IMR-90 (cell line): ENCODE measurements at places on chromosomes 2 and 18. TPM values are rescaled to one million over a fixed set of nuclear protein-coding genes. Genes with fewer than 3 reads are reported as not detected.

GRCh38 chr2:199414001-199414400, 43.7 kb downstream of the SATB2 start:
- DNase-seq, result no peak

- DNase-seq, result peak; percentile 43
These were observed 624 bp downstream of the ZNF516 start for GRCh38 chr18:76494231-76495005.

GRCh38 chr2:97901862-97902261, 93.9 kb downstream of the TMEM131 start:
- DNase-seq, result no peak

DNA sequence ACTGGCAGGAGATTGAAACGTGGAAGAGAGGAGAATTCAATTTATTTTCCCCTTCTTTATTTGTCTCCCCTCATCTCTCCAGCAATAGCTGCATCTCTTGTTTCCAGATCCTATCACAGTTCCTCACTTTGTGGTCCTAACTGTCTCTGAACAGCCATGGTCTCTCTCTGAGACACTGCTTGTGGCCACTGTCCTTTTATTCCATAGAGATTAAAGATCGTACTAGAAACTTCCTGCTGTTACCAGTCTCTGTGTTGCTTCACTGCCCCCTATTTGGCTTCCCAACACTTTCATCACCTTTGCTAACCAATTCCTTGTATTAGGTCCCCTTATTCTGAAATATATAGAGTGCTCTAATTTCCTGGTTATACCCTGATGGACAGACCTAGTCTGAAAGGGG, 48.9 kb upstream of the CAVIN2 start:
- DNase-seq, result no peak

DNA sequence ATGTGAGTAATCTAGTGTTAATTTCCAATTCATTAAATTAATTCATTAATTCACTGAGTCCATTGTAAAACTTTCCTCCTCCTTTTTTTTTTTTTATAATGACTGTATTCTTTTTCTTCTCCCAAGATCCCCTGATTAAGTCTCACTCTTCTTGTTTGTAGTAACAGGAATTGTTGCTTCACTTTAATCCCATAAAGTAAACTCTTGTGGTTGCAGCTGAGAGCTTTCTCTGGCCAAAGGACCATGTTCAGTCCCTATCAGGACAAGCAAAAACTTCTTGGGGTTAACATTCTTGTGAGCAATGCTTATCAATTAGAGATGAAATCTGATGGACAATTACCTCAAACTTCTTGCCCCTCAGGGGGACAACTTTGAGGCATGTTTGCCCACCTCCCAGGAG, 400.2 kb upstream of the SPHKAP start:
- DNase-seq, result peak; percentile 12

DNA sequence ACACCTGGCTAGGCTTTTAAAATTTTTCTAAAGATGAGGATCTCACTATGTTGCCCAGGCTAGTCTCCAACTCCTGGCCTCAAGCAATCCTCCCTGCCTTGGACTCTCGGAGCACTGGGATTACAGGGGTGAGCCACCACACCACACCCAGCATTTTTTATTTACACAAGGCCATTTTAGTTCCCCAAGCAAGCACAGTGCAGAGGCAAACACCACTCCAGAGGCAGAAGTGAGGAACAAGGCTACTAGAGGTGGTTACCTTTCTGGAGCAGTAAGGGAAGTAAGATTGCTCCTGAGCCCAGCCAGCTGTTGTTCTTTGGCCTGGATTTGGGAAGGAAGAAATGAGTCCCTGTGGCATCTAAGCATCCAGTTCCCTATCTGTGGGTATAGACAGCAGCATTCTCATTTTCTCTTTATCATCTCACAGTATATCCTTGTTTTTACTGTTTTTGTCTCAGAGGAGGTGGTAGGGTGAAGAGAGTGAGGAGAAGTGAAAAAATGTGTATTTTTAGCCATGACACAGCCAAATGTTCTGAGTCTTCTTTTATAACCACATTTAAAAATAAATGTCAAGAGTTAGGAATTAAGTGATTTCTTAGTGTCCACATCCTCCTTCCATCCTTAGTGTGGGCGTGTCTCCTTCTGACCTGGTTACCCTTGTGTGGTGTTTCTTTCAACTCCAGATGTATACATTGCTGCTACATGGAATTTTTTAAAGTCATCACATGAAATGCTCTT, 10.5 kb upstream of the TTC39C start:
- DNase-seq, result peak; percentile 63

- no peak for DNase-seq
These were observed 17.1 kb downstream of the PKP4 start for GRCh38 chr2:158473719-158474392.

DNA sequence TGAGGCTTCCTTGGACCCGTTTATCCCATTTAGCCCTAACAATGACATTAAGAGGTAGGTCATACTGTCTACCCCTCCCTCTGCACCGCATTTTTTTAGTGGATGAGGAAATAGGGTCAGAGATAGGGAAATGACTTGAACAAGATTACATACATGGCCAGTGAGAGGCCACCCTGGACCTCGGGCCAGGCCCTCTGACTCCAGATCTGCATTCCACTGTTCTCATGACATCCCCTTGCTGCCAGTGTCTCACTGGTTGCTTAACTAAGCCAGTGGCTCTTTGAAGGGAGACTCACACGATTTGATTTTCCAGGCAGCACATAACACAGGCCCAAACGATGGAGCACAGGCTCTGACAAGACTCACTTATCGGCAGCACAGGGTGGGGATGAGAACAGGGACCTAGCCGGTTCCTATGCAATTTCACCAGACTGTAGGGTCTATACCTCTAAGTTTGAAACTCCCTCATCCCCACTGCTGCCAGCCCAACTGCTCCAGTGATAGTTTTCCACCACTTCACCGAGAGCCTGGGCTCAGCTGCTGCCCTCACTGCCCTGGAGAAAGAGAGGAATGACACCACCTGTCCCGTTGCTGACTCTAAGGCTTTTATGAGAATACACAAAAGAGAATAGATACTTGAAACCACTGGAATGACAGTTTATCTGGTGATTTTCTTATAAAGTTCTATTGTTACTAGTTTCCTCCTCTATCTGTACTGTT, 82.5 kb downstream of the TMEM247 start:
- DNase-seq, result no peak

GRCh38 chr2:54454548-54455130, 1.5 kb upstream of the SPTBN1 start:
- no peak for DNase-seq

GRCh38 chr2:207311316-207312005, 145.7 kb upstream of the KLF7 start:
- peak; percentile 100 for DNase-seq

IL1RL1 gene
- total RNA-seq, result under 0.01 TPM in 2 replicates

GRCh38 chr2:130720528-130720927, 8.3 kb upstream of the GPR148 start:
- no peak for DNase-seq

GRCh38 chr2:201827621-201828020, 21.3 kb downstream of the CDK15 start:
- DNase-seq, result peak; percentile 75

DNA sequence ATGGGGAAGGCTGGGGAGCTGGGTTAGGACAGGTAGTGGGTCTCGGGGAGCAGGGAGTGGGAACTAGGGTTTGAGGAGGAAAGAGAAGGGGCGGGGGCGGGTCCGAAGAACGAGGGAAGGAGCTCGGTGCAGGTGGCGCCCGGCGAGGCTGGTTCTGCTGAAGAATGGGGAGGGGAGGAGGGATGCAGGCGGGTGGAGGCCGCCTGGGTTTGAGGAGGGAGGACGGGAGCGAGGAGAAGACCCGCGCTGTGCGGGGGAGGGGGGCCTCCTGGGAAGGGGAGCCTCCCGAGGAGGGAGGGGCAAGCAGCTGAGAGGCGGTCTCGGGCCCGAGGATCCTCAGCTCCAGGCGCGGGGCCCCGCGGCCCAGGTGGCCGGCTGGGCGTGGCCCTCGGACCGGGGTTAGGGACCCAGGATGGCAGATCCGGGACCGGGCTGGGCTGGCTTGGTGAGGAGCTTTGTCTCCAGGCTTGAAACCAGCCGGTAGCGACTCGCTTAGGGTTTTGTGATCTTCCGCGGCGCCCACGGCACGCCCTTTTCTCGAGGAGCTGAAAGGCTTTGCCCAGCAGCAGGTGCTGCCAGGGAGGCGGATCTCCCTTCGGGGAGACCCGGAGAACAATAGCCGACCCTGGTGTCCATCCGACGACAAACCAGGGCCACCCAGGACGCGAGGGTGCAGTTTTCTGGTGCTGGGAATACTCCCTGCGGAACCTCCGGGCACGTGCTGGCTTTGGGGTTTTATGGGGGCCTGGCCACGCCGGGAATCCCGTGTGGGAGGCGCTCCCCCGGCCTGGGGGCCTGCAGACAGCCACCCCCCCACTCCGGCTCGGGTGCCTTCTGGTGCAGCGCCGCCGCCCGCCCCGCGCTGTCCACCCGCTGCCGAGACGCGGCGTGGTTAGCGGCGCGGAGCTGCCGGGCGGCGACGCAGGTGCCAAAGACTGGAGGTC, 1.4 kb downstream of the DPYSL5 start:
- no peak for DNase-seq

DNA sequence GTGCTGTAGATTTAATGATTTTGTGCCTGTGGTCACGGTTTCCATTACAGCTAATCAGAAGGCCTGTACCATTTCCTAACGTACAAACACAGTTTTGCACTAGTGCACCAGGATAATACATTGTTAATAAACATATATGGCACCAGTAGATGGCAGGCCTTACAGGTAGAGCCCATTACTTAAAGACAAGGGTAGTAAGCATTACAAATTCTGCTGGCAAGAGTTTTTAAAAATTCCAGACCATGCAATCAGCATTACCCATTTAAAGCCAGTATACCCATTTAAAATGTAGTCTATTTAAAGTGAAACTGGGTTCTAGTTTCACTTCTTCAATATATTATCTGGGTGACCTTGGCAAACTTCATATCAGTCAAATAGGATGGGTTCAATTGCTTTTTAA, 224.2 kb downstream of the NUP35 start:
- no peak for DNase-seq

- DNase-seq, result peak; percentile 85
These were observed 208.2 kb upstream of the ARL4C start for GRCh38 chr2:234705108-234705507.

DNA sequence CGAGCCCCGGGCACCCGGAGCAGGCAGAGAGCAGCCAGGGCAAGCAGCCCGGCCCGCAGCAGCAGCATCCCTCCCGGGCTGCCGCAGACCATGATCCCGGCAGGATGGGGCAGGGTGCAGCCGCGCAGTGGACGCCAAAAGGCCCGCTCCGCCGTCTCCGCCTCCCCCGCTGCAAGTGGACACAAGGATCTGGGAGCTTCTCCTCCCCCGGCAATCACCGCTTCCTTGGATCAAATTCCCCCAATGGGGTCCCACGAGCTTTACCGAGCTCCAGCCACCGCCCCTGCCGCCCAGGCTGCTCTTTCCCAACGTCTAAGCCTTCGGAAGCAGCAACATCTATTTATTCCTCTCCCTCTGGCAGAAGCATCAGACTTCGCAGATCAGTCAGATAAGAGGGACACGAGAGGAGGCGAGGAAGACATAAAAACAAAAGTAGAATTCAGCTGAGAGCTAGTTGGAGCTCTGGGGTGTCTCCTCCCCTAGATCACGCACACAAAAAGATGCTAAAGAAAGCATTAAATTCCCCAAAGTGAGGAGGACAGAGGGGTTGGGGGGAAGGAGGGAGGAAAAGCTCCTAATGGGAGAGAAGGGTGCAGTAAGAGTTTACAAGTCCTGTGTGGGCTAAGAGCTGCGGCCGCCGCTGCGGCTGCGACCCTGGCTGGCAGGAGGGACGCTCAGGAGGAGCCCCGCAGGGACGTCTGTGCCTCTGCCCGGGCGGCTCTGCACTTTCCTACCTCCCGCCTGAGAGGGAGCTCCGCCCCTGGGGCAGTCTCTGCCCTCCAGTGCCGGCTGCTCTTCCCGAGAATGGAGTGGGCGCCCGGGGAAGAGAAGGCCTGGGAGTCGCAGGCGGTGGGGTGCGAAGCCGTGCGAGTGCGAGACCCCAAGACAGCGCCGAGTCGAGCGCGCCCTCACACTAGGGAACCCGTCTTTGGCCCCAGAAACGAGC, at the start of gene FRZB:
Gene FRZB (minus strand): TSS at position 177 of the 946 bp plus-strand sequence. CDS start 85 bp downstream, at position 92.
- peak; percentile 73 for DNase-seq

DNA sequence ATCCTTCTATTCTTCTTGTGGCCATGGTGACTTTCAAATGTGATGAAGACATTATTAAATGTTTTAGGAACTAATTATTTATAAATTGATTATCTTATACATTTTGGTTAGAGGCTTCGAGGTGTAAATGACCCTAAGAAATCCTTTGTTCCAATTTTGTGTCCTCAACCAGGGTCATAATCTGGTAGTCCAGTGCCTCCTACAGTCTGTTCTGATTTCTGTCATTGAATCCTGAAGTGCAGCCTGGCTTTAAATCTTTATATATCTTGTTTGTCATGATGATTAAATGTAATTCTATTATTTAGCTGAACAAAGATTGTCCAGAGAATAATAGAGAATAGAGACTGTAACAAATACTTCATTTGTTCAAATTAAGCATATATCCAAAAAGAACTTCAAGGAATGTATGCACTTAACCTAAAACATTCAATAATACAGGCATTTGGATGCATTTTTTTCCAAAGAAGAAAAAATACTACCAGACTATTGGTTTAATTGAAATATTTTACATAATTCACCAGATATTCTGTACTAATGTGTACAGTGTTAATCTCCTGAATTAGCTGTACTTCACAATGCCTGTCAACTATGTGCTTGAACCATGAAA, 89.8 kb downstream of the PRPF40A start:
- DNase-seq, result peak; percentile 55

DNA sequence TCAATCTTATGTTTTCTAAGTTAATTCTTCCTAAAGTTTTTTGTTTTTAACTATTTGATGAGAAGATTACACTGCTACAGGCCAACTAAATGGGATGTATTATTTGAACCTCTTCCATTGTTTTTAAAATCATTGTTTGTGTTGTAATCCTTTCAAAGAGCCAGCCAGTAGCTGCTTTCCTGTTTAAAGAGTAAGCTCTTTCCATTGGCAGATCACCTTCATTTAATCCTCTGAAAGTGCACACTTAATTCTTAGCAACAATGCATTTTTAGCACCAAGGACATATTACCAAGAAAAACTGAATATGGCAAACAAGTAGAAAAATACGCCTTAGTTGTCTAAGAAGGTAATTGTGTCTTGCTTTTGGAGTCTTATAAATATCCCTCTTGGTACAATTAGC, 54.0 kb downstream of the MEIS1 start:
- no peak for DNase-seq

DNA sequence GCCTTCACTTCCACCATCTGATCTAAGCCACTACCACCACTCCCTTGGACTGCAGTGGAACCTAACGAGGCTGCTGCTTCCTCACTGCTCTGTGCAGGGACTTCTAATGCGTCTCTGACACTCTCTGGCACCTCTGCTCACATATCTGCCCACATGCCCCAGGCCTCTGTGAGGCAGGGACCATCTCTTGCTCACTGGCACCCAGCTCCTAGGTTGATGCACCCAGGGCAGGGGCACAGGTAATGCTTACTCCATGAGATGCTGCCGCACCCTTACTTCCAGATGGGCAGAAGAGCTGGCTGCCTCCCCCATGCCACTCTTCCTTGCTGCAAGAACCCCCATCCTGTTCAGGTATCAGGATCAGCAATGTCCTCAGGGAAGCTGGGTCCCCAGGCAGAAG, 294.0 kb upstream of the HS6ST1 start:
- no peak for DNase-seq

- peak; percentile 53 for DNase-seq
These were observed 40.6 kb upstream of the PGAP1 start for GRCh38 chr2:196967116-196967515.

CNDP1 gene
- not detected in 2 replicates for total RNA-seq

GRCh38 chr2:108316461-108317258, 28.0 kb downstream of the SULT1C2 start:
- no peak for DNase-seq

GRCh38 chr2:85887566-85888019, 1.2 kb downstream of the ST3GAL5 start:
- DNase-seq, result peak; percentile 40
